ENCODE measurements at places on chromosomes 7 and 10. TPM values are rescaled to one million over a fixed set of nuclear protein-coding genes. Genes with fewer than 3 reads are reported as not detected.
A peak's percentile ranks its signal among the peaks of the same experiment; 100 is the strongest.

CHAT gene
- not detected for total RNA-seq

DNA sequence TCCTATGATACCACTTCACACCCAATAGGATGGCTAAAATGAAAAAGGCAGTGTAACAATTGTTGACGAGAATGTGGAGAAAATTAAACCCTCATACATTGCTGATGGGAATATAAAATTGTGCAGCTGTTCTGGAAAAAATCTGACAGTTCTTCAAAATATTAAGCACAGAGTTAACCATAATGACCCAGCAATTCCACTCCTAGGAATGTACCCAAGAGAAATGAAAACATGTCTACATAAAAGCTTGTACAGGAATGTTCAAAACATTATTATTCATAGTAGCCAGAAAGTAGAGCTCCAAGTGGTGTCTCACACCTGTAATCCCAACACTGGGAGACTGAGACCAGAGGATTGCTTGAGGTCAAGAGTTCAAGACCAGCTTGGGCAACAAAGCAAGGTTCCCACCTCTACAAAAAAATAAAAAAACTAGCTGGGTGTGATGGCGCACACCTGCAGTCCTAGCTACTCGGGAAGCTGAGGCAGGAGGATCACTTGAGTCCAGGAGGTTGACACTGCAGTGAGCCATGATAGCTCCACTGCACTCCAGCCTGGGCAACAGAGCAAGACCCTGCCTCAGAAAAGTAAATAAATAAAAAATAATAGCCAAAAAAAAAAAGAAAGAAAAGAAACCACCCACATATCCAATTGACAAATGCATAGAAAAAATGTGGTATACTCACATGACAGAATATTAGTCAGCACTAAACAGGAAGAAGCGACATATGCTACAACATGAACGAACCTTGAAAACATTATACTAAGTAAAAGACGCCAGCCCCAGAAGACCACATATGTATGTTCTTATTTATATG, 5.0 kb downstream of the RHEB start:
- H3K4me1 ChIP-seq, result peaks cover 75% of the 10 kb centered on the region
- no peaks in the 10 kb centered on the region for H3K27me3 ChIP-seq
- H3K4me3 ChIP-seq, result no peak overlapping the region
- no peaks in the 10 kb centered on the region for H3K36me3 ChIP-seq
- H3K27ac ChIP-seq, result peak overlapping the region; percentile 50

DNA sequence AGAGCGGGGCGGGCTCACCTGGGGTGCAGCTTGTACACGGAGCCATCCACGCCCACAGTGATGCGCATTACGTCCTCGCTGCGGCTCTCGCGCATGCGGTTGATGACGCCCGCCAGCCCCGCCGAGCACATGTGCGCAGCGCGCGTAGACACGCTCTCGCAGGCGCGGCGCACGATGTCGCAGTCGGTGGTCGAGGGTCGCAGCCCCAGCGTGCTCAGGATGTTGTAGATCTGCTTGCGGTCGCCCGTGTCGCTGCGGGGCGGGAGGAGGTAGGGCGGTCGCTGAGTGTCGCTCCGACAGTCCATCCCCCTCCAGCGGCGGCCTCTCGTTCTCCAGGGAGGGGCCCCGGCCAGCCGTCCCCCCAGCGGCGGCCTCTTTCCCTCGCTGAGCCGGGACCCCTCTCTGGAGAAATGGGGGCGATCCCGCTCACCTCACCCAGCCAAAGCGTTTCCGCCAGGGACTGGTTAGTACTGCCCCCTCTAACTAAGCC, 4.4 kb upstream of the MYL7 start:
- H3K27me3 ChIP-seq, result peaks cover 41% of the 10 kb centered on the region
- DNase-seq, result peak; percentile 65
- H3K27ac ChIP-seq, result no peak overlapping the region
- no peaks in the 10 kb centered on the region for H3K36me3 ChIP-seq
- peak overlapping the region; percentile 77 for H3K4me3 ChIP-seq

DNA sequence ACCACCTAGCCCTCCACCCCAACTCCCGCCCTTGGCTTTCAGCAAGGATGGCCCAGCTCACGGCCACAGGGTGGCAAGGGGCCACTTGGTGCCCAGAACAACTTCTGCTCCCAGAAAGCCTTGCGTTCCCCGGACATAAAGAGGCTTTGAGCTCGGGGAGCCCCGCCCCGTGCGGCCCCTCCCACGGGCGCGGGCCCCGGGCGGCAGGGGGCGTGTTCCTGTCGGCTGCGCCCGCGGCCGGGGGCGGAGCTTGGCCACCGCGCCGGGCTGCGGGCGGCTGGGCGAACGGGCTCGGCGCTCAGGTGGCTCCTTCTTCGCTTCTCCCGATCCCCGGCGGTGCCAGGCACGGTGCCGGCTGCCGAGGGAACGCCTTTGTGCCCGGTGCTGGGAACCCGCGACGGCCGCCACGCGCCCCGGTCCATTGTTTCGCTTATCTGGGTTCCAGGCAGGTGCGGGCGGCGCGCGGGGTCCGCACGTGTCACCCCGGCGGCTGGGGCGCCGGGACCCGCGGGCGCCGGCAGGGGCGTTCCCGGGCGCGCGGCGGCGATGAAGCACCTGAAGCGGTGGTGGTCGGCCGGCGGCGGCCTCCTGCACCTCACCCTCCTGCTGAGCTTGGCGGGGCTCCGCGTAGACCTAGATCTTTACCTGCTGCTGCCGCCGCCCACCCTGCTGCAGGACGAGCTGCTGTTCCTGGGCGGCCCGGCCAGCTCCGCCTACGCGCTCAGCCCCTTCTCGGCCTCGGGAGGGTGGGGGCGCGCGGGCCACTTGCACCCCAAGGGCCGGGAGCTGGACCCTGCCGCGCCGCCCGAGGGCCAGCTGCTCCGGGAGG, at the start of gene NFE2L3:
Gene NFE2L3 (plus strand): TSS at position 246 of the 829 bp plus-strand sequence. CDS start 301 bp downstream, at position 547.
- H3K4me3 ChIP-seq, result peak within 1 kb of the TSS; percentile 89
- peak; percentile 73 for DNase-seq
- peaks cover 4% of the 10 kb centered on the region for H3K27me3 ChIP-seq
- peak within 1 kb of the TSS; percentile 98 for H3K27ac ChIP-seq

ADAM12 gene
- total RNA-seq, result 0.22 TPM

- no peak for DNase-seq
- H3K4me3 ChIP-seq, result no peak overlapping the region
- no peaks in the 10 kb centered on the region for H3K27me3 ChIP-seq
- no peaks in the 10 kb centered on the region for H3K36me3 ChIP-seq
- H3K27ac ChIP-seq, result no peak overlapping the region
These were observed 280.2 kb downstream of the GRID1 start for GRCh38 chr10:86086418-86086817.

- no peak for DNase-seq
- H3K36me3 ChIP-seq, result no peaks in the 10 kb centered on the region
- H3K4me1 ChIP-seq, result no peaks in the 10 kb centered on the region
- no peaks in the 10 kb centered on the region for H3K27me3 ChIP-seq
- H3K27ac ChIP-seq, result no peak overlapping the region
These were observed 25.5 kb downstream of the NYAP1 start for GRCh38 chr7:100509231-100509630.

- DNase-seq, result no peak
- H3K27ac ChIP-seq, result no peak overlapping the region
- H3K27me3 ChIP-seq, result no peaks in the 10 kb centered on the region
- no peaks in the 10 kb centered on the region for H3K36me3 ChIP-seq
These were observed 108.4 kb upstream of the LYZL2 start for GRCh38 chr10:30737931-30738391.

KCNMA1 gene
- total RNA-seq, result 5.3 TPM

CLIP2 gene
- total RNA-seq, result 48.1 TPM

GRCh38 chr10:128894641-128895040, 572.4 kb upstream of the MGMT start:
- H3K36me3 ChIP-seq, result no peaks in the 10 kb centered on the region
- peaks cover 5% of the 10 kb centered on the region for H3K4me1 ChIP-seq
- H3K27ac ChIP-seq, result no peak overlapping the region
- no peak overlapping the region for H3K4me3 ChIP-seq
- no peaks in the 10 kb centered on the region for H3K27me3 ChIP-seq
- no peak for DNase-seq
